A673 (cell line): ENCODE measurements at places on chromosomes 6 and 20. TPM values are rescaled to one million over a fixed set of nuclear protein-coding genes. Genes with fewer than 3 reads are reported as not detected.

ESF1 gene
- 29.4 and 34.7 TPM in 2 replicates for total RNA-seq

HCK gene
- not detected in 2 replicates for total RNA-seq

TENT5A gene
- total RNA-seq = 36.9 and 37.1 TPM in 2 replicates

SEL1L2 gene
- not detected in 2 replicates for total RNA-seq

SPATA25 gene
- total RNA-seq = 1.9 and 2.0 TPM in 2 replicates

DNA sequence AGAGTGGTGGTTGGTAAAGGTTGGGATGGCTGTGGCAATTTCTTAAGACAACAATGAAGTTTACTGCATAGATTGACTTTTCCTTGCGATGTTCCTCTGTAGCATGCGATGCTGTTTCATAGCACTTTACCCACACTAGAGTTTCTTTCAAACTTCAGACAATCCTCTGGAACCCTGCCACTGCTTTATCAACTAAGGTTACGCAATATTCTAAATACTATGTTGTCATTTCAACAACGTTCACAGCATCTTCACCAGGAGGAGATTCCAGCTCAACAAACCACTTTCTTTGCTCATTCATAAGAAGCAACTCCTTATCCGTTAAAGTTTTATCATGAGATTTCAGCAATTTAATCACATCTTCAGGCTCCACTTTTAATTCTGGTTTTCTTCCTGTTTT is 161.2 kb upstream of the NRSN1 start:
- peak; percentile 4 for DNase-seq

GRCh38 chr6:146950351-146950835 is 253.8 kb upstream of the STXBP5 start:
- no peak for DNase-seq

GRCh38 chr6:35224720-35225119 is 11.0 kb downstream of the SCUBE3 start:
- DNase-seq = no peak

DNA sequence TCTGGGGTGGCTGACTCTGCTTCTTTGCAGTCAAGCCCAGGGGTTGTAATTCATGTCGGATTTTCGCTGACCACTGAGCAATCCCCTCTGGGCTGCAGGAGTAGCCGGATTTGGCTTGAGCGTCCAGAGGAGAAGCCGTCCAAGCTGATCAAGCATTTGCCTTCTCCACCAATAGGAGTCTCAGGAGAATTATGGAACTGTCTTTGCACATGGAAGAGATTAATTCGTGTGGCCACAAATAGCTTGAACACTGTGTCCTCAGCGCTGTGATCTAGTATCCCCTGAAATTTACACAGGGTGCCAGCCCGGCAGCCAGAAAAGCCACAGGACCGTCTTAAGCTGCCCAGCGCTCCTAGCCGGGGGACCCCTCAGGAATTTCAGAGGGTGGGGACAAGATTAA is 37.1 kb downstream of the EYA2 start:
- no peak for DNase-seq

DNA sequence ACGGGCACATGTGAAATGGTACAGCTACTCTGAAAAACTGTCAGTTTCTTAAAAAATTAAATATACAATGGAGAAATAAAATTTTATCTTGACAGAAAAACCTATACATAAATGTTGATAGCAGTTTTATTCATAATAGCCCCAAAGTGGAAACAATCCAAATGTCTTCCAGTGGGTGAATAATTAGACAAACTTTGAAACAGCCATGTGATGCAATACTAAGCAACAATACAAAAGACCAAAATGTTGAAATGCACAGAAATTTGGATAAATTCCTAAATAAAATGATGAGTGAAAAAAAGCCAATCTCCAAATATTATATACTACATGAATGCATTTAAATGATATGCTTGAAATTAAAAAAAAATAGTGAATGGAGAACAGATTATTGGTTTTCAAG is 523.1 kb downstream of the HTR1B start:
- no peak for DNase-seq

- DNase-seq = peak; percentile 85
Measured at GRCh38 chr20:47150403-47151152, 205.9 kb downstream of the ZMYND8 start.

GRCh38 chr20:40519918-40520317 is 169.1 kb downstream of the MAFB start:
- no peak for DNase-seq

- DNase-seq = peak; percentile 40
Measured at GRCh38 chr20:20864351-20865096, 152.1 kb upstream of the RALGAPA2 start.

DNA sequence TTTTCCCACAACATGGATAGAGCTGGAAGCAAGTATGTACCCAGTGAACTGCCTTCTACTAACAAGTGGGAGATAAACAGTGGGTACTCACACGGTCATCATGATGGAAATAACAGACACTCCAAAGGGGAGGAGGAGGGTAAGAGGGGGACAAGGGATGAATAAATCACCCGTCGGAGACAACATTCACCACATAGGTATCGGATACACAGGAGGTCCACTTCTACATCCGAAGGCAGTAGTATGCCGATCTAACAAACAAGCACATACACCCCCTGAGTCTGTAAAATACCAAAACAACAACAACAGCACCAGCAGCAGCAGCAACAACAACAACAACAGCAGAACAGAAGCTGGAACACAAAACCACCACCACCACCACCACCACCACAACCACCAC is 1943.2 kb upstream of the DEFB115 start:
- DNase-seq = no peak

DNA sequence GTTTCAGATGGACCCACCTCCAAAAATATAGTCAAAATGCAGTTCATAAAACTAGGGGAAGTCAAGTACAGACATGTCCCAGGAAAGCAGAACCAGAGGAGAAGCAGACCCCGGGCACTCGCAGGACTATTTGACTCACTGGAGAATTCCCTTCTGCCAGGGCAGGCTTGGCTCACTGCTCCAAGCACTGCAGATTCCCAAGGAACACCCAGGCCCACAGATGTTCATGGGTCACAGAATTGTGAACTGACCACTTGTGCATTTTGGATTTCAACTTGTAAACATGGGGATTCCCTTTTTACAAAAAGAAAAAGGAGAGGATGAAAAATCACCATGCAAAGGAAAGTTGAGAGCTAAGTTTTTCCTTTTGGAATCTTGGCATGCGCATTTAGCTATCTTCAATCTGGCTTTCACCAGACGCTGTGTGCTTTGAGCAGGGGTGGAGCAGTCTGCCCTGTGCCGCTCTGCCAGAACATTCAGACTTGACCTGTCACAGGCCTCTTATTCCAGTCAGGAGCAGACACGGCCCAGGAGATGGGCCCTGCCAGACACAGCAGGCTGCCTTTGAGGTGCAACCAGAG is 237.5 kb upstream of the TAB2 start:
- DNase-seq = no peak

- DNase-seq = no peak
Measured at GRCh38 chr6:145863366-145863765, 48.8 kb upstream of the FBXO30 start.

DNA sequence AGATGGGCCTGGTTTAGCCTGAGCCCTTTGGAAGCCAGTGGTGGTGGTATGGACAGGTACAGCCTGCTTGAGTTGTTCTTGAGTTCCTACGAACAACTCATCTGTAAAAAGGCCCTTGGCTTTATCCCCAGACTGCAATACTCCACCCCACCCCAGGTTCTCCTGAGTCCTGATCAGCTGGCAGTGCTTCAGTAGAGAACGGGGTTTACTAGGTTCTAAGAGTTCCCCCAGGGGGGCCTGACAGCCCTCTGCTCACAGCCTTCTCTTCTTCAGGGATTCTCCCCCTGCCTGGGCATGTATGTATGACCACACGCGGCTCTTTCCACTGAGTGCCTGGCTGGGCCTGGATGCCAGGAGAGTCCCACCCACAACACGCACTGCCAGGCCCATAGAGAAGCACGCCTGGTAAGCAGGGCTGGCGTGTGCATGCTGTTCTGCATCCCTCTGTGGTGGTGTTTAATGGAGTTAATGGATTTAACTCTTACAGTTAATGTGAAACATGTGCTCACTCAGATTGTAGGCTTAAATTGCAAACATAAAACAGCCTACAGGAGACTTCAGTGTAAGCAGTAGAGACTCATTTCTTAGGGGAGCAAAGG is 44.3 kb upstream of the SLC4A11 start:
- peak; percentile 14 for DNase-seq

DNA sequence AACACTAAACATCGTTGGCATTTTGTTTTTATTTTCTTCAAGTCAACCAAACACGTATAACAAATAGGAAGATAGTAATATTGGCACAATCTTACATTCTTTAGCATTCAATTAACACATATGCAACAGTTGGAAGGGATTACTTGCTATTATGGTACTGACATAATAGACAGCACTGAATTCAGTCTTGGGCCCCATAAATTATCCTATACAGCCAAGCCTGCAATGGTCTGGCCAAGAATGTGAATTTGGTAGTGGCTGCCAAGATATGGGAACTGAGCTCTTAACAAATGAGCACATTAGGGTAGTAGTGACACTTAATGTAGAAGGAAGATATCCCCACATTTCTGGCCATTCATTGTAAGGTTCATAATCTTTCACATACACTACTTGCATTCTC is 44.8 kb upstream of the ARHGAP18 start:
- DNase-seq = peak; percentile 85

GRCh38 chr6:169078399-169079145 is 175.1 kb downstream of the THBS2 start:
- no peak for DNase-seq

DNA sequence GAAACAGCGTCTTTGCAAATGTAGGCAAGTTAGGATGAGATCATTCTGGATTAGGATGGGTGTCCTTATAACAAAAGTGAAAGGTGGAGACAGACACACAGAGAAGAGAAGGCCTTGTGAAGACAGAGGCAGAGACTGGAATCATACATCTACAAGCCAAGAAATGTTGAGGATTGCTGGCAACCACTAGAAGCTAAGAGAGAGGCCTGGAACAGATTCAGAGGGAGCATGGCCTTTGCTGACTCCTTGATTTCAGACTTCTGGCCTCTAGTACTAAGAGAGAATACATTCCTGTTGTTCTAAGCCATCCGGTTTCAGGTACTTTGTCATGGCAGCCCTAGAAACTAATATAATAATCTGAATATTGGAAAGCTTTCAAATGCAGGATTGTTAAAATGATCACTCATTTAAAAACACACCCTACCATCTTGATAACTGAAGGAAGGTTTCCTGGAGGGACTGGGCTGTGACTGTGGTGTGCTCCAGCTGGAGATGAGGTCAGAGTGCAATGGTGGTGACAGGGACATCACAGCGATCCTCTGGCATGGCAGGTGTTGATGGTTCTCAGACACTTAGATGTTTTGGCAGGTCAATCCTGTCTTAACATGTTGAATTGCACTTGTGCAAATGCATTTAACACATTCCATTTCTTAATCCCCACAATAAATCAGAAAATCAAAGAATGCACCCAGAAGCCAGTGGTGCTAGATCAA is 25.1 kb downstream of the CD83 start:
- no peak for DNase-seq

DNA sequence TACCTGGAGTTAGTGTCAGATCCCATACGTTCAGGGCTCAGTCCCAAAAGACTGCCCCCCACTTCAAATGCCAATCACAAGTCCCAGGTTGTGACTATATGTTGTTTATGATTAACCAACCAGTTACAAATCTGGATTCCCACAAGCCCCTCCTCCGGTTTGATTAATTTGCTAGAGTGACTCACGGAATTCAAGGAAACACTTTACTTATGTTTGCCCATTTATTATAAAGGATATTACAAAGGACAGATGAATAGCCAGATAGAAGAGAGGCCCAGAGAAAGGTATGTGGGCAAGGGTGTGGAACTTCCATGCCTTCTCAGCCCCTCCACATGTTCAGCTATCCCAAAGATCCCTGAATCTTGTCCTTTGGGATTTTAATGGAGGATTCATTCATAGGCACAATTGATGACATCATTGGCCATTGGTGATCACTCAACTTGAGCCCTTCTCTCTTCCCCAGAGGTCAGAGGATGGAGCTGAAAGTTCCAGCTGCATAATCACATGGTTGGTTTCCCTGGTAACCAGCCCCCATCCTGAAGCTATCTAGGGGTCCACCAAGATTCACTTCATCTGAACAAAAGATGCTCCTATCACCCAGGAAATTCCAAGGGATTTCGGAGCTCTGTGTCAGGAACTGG is 2.0 kb downstream of the ECT2L start:
- DNase-seq = no peak

- peak; percentile 54 for DNase-seq
Measured at GRCh38 chr6:686497-686896, 6.4 kb downstream of the EXOC2 start.

DNA sequence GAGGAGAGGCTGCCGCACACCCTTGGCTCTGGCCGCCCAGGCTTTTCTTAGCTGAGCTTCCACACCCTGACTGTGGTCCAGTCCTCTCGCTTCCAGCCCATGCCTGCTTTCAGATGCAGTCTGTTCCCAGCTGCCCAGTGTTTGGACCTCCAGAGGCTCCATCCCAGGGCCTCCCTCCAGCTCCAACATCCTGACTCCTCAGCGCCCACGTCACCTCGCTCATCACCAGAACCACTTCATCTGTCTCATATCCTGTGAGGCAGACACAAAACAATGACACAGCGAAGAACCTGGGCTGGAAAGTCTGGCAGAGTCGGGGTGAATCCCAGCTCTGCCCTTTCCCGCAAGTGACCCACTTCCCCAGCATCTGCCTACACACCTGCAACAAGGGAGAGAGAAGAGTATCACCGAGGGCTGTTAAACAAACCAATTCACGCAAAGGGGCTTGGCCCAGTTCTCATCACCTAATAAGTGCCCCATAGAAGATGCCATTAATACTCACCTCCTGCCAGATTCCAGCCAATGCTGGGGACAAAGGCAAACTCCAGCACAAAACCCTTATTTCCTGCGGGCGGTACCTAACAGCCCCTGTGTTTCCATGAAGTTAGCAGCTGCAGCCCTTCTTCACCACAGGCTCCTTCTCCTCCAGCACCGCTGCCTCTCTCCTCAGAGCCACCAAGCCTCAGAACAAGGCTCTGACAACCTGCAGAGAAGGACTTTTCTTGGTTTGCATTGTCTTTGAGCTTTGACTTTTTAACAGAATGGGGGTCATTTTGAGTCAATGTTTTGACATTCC is 133.4 kb upstream of the CDH4 start:
- no peak for DNase-seq
